ENCODE measurements at places on chromosomes 7 and 10. TPM values are rescaled to one million over a fixed set of nuclear protein-coding genes. Genes with fewer than 3 reads are reported as not detected.

Gene KEL
- 0.15 TPM for total RNA-seq

Gene ABCC2
- total RNA-seq: 1.0 TPM

Gene SLIT1
- 1.6 TPM for total RNA-seq

Gene GNGT1
- not detected for total RNA-seq

Gene TAS2R5
- total RNA-seq: 1.3 TPM

Gene HOXA9
- not detected for total RNA-seq

Gene ACTL6B
- not detected for total RNA-seq

Measured in activated CD4-positive, alpha-beta T cell treated with anti-CD3 and anti-CD28 coated beads, Interleukin-2, amount 10 ng/mL, durations not matched to agents 7 days and 5 days (primary cell).